LHCN-M2 (cell line): ENCODE measurements at places on chromosomes 13 and 19. TPM values are rescaled to one million over a fixed set of nuclear protein-coding genes. Genes with fewer than 3 reads are reported as not detected.
A peak's percentile ranks its signal among the peaks of the same experiment; 100 is the strongest.

The HNRNPA1L2 gene
- total RNA-seq: 3.1 and 3.3 TPM in 2 replicates

The RBM26 gene
- 30.1 and 33.1 TPM in 2 replicates for total RNA-seq

DNA sequence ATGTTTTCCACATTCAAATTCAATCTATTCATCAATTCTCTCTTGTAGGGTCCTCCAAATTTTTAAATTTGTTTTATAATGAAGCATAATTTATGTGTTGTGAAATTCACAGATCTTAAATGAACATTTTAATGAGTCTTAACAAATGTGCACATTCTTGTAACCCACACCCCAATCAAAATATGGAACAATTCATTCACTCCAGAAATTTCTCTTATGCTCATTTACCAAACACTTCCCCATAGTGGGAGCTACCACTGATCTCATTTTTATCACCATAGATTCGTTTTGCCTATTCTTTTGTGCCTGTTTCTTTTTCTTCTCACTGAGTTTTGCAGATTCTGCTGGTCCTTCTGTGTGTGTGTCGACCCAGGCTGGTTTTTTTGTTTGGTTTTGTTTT is 664.1 kb downstream of the EFNB2 start:
- DNase-seq: no peak

DNA sequence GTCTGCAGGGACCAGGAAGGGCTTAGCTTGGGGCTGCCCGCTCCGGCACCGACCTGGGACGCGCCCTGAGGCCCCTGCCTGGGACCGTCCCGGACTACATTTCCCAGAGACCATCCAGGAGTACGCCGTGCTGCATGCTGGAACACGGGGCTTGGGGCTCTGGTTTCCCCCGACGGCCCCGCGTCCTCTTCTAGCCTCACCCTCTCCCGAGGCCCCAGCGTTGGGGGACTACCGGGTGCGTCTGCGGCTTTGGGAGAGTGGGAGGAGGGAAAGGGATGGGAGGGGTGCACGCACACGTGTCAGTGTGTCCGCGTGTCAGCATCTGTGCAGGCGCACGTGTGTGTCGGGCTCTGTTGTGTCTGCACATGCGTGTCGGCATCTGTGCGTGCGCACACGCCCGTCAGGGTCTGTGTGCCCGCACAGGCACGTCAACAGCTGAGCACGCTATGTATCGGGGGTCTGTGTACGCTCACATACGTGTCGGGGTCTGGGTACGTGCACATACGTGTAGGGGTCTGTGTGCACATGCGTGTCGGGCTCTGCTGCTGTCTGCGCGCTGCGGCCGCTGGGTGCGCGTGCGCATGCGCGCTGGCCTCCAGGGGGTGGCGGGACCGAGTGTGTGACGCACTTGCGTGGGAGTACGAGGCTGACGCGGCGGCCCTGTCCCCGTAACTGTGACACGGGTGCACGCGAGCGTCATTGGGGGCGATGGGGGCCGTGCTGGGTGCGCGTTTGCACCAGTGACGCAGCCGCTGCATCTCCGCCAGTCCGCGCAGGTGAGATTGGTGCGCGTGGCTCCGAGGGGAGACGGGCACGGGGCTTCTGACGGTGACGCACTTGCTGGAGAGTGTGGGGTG is at the start of gene ZNF331:
Gene ZNF331 (plus strand): TSS at position 625 of the 857 bp plus-strand sequence. CDS start 31,232 bp downstream, outside the sequence.
- DNase-seq: peak; percentile 79

DNA sequence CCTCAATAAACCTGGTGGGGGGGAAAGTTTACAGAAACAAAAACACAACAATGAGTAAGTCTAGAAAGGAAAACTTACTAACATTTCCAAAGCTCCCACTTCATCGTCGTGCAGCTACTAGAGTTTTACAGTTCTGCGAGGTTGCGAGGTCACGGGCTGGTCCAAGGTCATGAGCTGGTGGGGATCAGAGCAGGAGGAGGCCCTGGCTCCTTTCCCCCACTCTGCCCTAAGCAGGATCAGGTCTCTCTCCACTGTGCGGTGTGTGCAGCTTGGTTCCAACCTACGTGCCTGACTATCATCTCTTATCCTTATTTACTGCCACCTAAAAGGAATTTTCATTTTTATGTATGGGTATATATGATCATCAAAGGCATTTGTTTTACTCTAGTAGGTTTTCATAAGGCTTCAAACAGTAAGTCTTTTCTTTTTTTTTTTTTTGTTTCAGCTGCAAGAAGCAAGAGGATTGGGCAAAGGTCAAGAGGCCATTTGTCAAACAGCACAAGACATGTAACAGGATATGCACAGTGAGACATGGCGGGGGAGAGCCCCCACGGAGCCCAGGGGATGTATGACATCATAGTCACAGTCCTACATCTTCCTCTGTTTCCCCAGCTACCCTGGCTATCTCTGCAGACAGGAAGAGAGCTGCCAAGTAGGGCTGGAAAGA is 76.6 kb upstream of the POMP start:
- DNase-seq: no peak

- DNase-seq: no peak
Observed at GRCh38 chr19:41452584-41453275, 9.8 kb downstream of the ERICH4 start.

GRCh38 chr13:105097521-105097920 is 1437.9 kb downstream of the EFNB2 start:
- no peak for DNase-seq

DNA sequence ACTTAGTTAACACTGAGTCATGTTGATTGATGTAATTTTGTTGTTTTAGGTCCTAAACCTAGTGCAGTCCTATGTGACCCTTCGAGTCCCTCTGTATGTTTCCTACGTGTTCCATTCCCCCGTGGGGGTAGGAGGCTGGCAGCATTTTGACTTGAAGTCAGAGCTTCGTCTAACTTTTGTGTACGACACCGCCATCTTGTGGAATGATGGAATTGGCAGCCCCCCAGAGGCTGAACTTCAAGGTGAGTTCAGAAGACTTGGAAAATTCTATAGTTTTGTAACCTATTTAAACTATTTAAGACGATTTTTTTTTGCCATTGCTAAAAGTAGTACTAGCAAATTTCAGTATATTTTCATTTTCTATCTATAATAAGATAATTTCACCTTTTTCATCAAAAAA is 117.9 kb downstream of the STOML3 start:
- peak; percentile 32 for DNase-seq

- no peak for DNase-seq
Observed at GRCh38 chr19:40284501-40285352, at the start of gene AKT2. Gene AKT2 (minus strand): TSS chr19:40285345. CDS start chr19:40265267, 20,078 bp downstream.

DNA sequence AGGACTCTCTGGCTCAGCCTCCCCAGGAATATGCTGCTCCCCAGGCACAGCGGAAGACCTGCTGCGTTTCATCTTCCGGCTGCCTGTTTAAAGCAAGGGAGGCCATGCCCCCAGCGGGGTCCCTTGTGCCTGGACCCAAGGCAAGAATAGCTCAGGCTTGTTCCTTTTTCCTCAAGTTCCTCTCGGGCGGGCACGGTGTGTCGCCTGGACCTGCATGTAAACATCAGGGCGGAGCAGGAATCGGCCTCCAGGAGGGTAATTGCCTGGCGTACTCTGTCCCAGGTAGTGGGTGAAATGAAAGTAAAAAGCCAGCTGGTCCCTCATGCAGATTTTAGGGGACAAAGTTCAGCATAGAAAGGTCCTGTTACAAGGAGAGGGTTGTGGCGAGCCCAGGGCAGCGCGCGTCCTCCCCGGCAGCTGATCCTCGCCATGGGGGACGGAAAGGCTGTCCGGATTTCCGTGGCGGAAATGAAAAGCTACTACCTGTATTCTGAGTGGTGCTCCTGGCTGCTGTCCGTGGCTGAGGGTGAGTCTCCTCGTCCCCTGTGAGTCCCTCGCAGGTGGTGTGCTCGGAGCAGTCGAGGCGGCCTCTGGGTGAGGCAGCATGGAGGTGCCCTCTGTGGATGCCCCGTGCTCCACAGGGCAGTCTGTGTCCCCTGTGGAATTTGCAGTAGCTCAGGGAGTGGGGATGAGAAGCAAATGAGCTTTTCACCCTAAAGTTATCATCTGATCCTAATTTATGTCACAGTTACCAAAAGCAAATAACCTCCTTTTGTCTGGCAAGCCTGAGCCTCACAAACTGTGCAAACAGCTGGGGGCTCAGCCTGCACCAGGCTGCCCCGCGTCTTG is 16.2 kb downstream of the MCF2L start:
- no peak for DNase-seq

GRCh38 chr13:95226050-95226449 is 75.2 kb downstream of the ABCC4 start:
- no peak for DNase-seq

- no peak for DNase-seq
Observed at GRCh38 chr13:80547341-80547740, 206.4 kb upstream of the SPRY2 start.

GRCh38 chr19:47398707-47399597 is 20.4 kb downstream of the MEIS3 start:
- DNase-seq: no peak

The DOCK6 gene
- total RNA-seq: 19.4 and 33.0 TPM in 2 replicates

The LYPD5 gene
- total RNA-seq: not detected in 2 replicates

The PSG5 gene
- 0.52 and 0.64 TPM in 2 replicates for total RNA-seq

The SYDE1 gene
- 68.1 and 78.8 TPM in 2 replicates for total RNA-seq

DNA sequence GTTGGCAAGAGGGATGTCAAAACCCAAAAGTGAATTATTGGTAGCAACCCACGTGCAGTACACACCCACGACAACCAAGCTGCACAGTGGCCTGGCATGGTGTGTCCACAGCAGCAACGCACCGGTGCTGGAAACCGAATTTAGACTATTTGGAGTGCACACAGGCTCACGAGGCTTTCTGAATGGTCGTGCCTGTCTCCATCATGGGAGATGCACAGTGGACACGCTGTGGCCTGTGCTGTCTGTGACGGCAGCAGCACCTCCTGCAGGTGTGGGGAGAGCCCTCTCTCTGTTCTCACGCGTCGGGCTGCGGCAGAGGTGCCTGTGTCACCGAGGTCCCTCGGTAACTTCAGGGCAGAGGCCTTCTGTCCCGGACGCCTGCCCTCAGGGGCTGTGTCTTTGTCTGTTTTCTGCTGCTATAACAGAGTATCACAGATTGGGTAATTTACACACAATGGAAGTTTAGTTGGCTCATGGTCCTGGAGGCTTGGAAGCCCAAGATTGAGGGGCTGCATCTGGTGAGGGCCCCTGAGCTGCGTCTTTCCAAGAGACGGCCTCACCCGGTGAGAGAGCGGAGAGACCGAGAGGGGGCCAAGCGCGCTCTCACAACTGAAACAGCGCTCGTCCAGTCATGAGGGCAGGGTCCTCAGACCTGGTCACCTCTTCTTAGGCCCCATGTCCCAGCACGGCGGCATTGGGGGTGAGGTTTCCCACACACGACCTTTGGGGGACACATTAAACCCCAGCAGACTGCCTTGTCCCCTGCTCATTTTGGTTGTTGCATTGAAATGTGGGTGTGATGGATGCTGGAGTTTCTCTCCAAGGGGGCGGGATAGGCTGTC is 9.1 kb upstream of the MCF2L start:
- no peak for DNase-seq

The ZFP28 gene
- 3.2 and 4.9 TPM in 2 replicates for total RNA-seq

GRCh38 chr19:45906221-45906620 is 3.8 kb upstream of the MYPOP start:
- peak; percentile 35 for DNase-seq

The FXYD3 gene
- total RNA-seq: not detected in 2 replicates

DNA sequence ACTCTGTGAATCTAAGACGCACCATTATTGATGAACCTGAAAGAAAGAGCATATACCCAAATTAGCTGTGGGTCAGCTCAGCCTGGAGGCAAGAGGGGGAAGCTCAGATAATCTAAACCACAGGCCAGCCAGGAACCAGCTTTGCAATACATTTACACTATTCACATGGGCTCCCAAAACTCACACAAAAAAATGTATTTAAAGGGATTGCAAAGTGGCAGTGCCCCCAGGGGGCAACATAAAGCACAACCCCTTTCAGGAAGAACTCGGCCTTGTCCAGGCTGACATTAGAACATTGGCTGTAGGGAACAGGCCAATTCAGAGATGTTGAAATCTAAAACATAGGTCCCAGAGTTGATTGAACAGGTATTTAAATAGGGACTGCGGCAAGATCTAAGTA is 3.2 kb upstream of the PROZ start:
- DNase-seq: no peak

GRCh38 chr19:50422397-50423278 is 3.9 kb downstream of the SPIB start:
- DNase-seq: no peak

The ATP1A3 gene
- 0.19 and 0.40 TPM in 2 replicates for total RNA-seq

DNA sequence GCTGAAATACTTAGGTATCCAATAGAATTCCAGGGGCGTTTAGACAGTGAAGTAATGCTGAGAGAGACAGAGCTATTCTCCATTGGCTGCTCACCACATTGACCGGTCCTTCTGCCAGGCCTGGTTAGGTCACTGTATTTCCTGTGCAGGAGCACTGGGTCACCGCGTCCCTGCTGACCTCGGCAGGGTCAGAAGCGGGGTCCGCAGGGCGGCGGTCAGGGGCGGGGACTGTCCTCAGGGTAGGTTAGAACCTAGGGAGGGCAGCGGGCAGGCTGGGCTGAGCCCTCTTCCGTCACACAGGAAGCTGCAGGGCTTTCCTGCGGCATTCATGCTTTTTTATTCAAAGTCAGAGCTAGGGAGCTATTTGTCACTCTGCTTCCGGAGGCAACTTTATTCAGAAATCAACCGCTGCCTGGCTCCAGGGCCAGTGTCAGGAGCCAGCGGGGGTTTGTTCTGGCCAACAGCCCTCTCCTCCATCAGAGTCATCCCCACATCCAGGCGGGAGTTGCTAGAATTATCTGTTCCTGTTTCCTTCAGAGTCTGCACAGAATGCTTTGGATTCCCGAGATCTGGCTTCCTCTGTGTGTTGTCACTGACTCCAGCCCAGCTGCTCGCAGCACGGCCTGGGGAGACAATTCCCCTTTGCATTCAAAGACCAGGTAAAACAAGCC is 81.2 kb upstream of the WASF3 start:
- DNase-seq: peak; percentile 49

DNA sequence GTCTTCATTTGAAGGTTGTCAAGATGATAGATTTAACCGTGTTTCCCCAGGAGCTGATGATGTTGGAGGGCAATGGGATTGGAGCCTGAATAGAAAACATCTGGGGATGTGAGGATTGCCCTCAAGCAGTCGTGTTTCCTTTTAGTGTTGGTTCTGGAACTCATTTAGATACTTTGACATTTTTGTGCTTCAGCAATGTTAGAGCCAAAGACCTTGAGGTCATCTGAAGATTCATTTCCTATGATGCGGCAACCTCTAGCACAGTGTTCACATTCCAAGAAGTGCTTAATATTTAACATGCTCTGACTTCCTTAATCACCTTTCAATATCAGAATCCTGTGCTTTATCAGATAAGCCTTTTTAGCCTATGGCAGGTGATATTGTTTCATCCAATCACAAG is 82.7 kb downstream of the SLC10A2 start:
- no peak for DNase-seq

- DNase-seq: no peak
Observed at GRCh38 chr19:5067678-5068077, 98.8 kb downstream of the KDM4B start.

The USP12 gene
- 20.6 and 26.8 TPM in 2 replicates for total RNA-seq
